ENCODE measurements at places on chromosomes 1 and 21.
A peak's percentile ranks its signal among the peaks of the same experiment; 100 is the strongest.

DNA sequence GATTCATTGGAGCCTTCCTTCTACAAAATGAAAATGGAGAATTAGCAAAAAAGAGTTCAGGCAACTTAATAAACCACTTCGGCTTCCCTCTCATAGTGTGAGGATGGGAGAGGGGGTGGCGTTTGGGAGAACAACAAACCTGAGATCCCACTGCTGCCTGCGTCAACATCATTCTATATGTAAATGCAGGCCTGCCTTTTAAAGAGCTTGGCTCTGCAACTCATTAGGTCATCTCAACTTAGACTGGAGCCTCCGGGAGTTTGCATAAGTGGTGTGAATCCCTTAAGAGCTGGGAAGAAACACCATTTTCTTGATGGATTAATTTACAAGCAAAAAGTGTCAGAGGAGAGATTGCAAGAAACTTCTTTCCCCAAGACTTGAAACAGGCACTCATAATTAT, 127.6 kb upstream of the DAB1 start:
- no peak for DNase-seq

- DNase-seq = no peak
Observed at GRCh38 chr1:42921769-42922168, 36.9 kb downstream of the SLC2A1 start.

GRCh38 chr1:19208710-19209438, 1.2 kb downstream of the UBR4 start:
- no peak for DNase-seq

DNA sequence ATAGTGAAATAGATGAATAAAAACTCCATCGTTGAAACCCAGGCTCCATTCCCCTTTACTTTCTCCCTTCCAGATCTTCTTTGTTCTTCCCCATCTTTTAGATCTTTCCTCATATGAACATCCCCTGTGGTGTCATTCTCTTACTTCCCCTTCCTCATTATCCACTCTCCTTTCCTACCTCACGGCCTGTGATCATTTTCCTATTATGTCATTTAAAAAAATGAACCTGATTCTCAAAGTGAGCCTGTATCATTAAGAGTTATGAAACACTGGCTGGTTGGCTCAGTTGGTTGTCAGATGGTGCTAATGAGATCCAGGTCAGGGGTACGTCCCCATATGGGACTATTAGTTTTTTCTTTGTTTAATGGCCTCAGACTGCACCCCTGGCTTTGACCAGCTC, 38.3 kb downstream of the TCEANC2 start:
- DNase-seq = no peak

DNA sequence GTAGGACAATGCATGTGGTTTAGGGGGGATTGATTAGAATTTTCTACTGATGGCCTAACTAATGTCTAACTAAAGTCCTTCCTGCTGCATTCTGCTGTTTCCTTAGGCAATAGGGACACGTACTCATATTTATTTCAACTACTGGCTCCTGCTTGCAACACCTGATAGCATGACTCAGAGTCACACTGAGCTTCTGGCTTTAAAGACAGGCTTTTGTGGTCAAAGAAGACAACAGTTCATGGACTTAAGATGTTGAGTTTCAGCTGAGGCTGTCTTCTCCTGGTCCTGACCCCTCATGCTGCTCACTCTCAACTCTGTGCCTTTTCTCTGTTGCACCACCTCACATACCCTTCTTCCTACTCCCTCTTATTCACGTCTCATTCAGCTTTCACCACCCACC, 29.1 kb upstream of the TRABD2B start:
- DNase-seq = no peak

DNA sequence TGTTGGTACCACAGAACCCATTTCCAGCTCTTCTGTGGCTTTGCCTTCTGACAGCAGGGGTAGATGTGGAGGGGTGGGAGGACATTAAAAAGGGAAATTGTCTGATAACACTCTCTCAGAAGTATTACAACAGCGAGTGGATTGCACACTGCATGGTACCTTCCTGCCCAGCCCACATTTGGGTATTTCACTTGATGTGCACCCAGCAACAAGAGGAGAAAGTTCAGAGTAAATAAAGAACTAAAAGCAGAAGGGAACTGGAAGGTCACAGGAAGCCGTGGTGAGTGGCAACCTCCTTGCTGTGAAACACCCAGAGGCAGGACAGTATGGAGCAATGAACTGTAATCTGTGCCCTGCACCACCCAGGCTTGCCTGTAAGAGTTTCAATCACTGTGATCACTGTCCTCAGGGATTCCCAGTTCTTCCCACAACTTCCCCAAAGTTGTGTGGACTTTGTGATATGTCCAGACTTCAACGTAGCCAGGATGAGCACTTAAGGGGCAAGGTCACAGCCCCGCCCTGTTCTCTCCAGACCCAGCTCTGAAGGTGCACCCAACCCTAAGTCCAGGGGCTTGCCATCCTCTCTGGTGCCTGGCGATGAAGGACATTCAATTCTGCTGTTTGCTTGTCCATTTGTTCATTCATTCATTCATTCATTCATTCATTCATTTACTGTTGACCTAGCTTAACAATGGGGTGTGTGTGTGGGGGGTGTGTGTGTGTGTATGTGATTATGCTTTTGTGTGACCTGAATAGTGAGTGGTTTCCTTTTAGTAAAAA, 18.7 kb upstream of the F5 start:
- DNase-seq = no peak

GRCh38 chr1:183467687-183468086, 4.6 kb upstream of the SMG7 start:
- no peak for DNase-seq

GRCh38 chr1:26529655-26530409, at the start of gene RPS6KA1:
RPS6KA1 (plus strand) TSS chr1:26529761; CDS start chr1:26529921, 160 bp downstream.
- peak; percentile 51 for DNase-seq

- DNase-seq = no peak
Observed at GRCh38 chr1:42950116-42950481, 8.6 kb downstream of the SLC2A1 start.

- no peak for DNase-seq
Observed at GRCh38 chr1:1091344-1092148, 17.4 kb upstream of the RNF223 start.

DNA sequence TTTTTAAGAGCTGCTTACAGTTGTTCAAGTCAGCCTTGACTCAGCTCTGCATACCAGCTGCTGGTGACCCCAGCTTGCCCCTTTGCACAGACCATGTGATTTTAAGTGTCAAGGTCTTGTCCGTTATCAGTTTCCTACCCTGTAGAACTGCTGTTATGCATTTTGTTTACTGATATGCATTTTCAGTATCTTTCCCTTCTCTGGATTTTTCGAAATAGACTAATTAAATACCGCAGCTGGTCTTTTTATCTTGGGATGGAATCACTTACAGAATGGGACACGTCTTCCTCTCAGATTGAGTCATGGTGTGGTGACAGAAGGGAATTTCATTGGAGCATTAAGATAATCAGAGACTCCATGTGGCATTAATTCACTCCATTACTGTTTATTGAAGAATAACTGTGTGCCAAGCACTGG, 145.6 kb downstream of the FMN2 start:
- DNase-seq = peak; percentile 35

GRCh38 chr1:212549503-212550017, 59.0 kb upstream of the ATF3 start:
- DNase-seq = no peak

- no peak for DNase-seq
Observed at GRCh38 chr1:213817156-213817555, 170.6 kb upstream of the PROX1 start.
